ENCODE measurements at places on chromosomes 1 and 21.

GRCh38 chr21:36698385-36698980 is 432 bp upstream of the SIM2 start:
- DNase-seq: peak; percentile 81

- no peak for DNase-seq
Observed at GRCh38 chr1:44047131-44047530, 15.9 kb upstream of the SLC6A9 start.

DNA sequence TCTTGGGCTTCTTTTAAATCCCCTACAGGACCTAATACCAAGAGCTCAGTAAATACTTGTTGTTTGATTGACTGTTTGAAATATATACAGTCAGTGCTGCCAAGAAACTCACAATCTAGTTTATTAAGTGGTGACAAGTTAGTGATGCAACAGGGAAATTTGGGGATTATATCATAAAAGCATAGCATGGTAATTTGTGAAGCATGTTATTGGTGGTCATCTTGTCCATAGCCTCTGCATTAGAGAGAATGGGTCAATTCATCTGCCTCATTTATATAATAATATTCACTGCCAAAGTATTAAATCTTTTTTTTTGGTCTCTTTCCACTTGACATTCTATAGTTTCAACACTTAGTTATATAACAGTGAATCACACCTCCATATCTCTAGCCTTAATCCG is 138.2 kb upstream of the SPAG17 start:
- no peak for DNase-seq

- no peak for DNase-seq
Observed at GRCh38 chr1:70048336-70049094, 156.9 kb downstream of the LRRC40 start.

GRCh38 chr1:6897138-6897537 is 111.9 kb downstream of the CAMTA1 start:
- no peak for DNase-seq

DNA sequence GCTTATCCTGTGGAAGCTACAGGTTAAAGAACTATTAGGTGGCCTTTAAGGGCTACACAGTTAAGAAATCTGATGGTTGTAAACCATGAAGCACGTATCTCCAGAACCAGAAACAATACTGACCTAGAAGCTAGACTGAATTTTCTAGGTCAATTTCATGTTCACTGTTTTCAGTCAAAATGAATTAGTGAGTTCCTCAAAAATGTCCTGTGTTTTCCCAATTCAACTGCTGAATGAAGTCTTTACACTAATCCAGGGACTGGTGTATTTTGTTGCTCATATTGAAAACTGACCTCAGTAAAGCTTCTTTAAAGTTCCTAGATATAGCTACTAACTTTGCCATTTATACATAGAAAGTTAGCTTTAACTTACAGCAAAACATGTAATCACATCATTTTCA is 6.0 kb downstream of the HNRNPU start:
- no peak for DNase-seq

DNA sequence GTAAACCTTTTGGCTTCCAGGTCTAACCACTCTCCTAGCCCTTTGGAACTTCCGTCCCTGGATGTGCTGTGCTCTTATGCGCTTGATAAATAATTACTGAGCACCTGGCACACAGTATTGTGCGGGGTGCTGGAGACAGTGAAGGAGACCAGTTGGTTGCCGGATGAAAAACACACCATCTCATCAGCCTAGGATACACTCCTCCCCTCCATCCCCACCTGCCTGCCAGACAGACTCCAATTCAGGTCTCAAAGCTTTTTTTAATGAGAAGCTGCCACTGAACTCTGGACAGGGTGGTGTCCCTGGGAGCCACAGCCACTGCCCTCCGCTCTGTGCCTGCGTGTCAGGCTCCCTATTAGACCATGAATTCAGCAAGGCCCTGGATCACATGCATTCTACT is 9.2 kb downstream of the GNB1 start:
- no peak for DNase-seq

GRCh38 chr1:111467865-111468716 is 5.7 kb upstream of the C1orf162 start:
- no peak for DNase-seq

DNA sequence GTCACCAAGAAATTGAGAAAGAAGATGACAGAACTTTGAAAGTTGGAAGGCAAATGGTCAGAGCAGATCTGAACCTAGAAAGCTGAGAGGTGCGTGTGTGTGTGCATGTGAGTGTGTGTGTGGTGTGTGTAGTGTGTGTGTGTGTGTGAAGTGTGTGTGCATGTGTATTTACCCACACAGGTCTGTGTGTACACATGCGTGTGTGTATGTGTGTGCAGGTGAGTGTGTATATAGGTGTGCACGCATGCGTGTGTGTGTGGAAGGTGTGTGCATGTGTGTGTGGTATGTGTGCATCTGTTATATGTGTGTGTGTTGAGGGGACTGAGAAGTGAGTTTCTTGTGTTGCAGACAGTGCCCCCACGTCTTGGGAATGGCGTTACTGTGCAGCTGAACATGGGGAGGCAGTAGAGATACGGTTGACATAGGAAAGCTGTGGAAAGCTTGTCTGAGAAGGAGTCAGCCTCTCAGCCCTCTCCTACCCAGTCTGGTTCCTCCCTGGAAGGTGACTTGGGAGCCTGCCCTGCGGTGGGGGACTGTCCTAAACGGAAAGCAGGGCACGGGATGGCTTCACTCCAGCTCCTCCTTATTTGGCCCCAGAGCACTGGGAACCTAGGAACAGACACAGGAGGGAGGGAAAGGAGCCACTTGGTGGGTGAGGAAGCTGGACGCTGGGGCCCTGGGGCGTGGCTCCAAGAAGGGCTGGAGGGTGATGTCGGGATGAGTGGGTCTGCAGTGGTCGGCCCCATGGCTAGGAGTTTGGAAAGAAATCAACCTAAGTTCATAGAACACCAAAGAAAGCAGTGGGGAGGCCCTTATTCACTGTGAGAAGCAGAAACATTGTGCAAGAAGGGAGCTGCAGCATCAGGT is 97.2 kb downstream of the PCBP3 start:
- DNase-seq: no peak

DNA sequence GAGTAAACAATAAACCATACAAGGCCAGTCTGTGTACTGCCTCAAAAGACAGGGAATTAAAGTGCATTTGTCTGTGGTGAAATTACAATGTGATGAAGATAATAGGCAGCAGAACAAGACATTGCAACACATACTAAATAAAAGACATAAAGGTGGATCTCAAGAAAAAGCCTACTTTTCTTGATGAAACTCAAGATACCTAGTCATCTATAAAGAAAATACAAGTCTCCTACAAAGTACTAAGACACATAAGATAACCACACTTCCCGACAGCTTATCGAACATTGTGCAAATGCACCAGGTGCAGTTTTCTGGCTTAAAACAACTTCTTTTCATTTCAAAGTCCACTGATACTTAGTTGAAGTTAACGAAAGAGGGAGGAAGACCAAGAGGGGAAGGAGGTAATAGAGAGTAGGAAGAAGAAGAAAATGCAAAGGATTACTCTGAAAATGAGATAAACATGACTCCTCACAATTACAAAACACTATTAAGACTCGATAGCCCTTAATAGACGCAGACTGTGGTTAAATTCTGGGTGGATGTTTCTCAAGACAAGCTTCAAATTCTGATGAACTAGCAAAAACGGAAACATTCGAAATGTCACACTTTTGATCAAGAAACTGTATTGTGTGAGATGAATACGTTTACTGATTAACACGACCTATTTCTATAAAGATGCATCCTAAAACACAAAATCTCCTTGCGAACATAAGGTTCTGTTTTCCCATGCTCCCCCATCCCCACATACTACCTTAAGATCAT is 2.0 kb downstream of the HNRNPR start:
- no peak for DNase-seq

DNA sequence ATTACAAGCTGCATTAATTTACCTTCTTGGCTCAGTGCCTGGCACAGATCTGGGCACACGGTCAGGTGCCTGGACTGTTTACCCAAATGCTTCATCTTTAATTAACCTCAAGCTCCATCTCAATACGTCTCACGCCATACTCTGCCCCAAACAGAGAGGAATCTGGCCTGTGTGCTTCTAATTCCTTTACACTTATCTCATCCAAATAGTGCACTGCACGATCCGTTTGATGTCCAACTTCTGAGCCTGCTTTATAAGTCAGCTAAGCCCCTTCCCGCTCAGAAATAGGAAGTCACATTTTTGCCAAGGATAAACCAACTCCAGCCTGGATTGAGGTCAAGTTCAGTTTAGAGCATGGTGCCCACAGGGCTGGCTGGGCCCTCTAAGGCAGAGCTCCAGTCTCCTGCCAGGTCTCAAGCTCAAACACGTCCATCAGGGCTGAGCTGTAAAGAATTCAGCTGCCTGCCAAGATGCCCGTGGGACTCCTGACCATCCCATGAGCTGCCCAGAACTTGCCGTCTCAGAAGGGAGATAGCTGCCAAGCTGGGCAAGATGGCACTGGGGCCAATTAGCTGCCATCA is 233.5 kb downstream of the TRABD2B start:
- DNase-seq: no peak

- DNase-seq: no peak
Observed at GRCh38 chr1:184910691-184911091, 63.6 kb downstream of the NIBAN1 start.

- DNase-seq: peak; percentile 7
Observed at GRCh38 chr1:174800876-174801275, 198.9 kb upstream of the CACYBP start.

DNA sequence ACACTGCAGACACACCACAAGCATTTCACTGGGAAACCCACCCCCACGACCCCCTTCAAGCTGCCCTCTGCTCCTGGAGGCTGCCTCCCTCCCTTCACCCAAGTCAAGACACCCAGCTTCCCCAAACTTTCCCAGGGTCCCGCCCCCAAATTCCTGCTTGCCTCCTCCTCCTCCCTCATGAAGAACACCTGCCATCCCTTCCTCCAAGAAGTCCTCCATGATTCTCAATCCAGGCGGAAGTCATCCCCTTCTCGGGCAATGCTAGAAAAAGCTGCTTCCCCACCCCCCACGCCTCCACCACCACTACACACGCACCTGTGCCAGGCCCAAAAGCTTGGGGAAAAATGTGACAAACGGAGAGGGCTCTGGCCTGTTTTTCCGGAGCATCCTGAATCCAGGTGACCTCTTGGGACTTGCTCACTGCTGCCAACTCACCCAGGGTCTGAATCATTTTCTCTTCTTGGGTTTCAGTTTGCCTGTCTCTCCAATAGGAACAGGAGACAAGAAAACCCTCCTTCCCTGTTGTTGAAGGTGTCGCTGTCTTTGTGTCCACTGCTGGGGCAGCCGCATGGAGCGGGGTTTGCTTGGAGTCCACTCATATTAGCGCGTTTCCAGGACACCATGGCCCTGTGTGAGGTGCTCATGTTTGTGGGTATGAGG is 101.0 kb upstream of the CASZ1 start:
- no peak for DNase-seq

DNA sequence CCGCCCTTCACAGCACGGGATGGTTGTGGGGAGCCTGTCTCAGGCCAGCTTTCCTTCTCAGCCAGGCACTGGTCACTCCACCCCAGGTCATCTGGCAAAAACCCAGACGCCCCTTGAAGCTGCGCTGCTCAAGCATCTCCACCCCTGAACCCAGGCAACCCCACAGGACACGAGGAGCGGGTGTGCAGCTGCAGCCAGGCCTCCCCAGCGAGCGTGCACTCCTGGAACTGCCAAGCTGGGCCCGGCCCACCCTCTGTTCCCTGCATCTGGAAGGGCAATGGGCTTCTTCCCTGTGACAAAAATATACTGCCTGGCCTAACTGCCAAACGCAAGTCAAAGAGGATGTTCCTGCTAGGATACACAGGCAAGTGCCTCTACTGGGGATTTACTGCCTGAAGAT is 39.7 kb downstream of the SLC66A1 start:
- DNase-seq: no peak

DNA sequence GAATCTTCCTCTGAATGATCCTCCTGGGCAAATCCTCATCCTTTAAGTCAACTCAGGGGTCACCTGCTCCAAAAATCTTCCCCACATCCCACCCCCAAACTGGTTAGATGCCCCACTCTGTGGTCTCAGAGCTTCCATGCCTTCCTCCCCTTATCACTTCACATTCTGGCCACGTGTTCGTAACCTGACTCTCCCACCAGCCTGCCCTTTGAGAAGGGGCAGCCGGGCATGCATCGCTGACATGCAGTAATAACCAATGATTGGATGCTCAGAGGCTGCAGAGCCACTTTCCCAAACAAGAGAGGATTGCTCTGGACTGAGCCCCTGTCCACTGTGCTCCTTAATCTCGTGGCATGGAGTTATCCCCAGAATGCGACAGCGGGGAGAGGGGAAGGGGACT is 7.0 kb downstream of the LELP1 start:
- no peak for DNase-seq

- no peak for DNase-seq
Observed at GRCh38 chr1:115900856-115901255, 59.9 kb upstream of the NHLH2 start.

- peak; percentile 57 for DNase-seq
Observed at GRCh38 chr1:156889802-156890580, 3.5 kb upstream of the PEAR1 start.

- peak; percentile 29 for DNase-seq
Observed at GRCh38 chr1:2271211-2271721, 43.1 kb downstream of the SKI start.

DNA sequence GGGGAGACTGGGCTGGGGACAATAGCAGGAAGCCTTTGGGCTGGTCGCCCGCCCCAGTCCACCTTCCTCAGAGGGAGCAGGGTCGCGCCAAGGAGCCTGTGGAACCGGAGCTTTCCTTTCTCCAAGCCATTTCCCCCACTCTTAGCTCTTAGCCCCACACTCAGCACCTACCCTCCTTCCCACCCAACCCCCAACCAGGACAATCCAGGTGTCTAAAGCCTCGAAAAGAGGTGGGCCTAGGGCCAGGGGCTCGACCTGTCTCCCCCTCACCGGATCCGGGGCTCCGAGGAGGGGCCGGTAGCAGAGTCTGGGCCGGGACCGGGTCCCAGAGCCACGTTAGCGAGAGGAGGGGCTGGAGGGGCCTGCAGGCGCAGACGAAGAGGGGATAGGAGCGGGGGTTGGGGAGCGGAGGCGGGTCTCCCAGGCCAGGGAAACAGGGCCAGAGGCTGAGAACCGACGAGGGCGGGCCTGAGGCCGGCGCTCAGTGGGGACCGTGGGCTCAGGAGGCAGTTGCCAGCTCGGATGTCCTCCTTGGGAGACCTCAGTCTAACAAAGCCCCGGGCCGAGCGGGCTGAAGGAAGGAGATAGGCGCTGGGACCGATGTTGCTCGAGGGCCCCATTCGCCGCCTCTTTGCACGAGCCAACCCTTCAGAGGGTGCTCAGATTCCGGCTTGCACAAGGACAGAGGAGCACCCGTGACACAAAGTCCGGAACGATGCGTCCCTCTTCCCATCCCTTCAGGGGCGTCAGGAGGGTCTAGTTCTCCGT is 943 bp downstream of the SEMA6C start:
- peak; percentile 72 for DNase-seq

DNA sequence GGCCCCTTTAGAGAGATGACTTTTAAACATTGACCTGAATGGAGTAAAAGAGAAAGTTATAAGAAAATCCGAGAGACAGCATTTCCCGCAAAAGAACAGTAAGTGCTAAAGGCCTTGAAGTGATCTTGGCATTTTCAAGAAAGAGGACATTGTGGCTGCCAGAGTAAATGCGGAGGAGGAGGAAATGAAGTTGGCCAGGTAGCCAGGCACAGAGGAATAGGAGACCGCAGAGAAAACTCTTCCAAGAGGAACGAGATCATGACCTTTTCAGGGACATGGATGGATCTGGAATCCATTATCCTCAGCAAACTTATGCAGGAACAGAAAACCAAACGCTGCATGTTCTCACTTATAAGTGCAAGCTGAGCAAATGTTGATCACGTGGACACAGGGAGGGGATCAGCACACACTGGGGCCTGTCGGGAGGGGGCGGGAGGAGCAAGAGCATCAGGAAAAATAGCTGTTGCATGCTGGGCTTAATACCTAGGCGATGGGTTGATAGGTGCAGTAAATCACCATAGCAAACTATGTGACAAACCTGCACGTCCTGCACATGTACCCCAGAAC is 49.7 kb downstream of the EEIG2 start:
- no peak for DNase-seq
